ENCODE measurements at places on chromosomes 16 and 17.

- DNase-seq, result peak; percentile 69
Observed at GRCh38 chr16:28494121-28494851, at the start of gene APOBR. TSS of gene APOBR (plus strand) at chr16:28494643. CDS start at chr16:28494682, 39 bp downstream.

DNA sequence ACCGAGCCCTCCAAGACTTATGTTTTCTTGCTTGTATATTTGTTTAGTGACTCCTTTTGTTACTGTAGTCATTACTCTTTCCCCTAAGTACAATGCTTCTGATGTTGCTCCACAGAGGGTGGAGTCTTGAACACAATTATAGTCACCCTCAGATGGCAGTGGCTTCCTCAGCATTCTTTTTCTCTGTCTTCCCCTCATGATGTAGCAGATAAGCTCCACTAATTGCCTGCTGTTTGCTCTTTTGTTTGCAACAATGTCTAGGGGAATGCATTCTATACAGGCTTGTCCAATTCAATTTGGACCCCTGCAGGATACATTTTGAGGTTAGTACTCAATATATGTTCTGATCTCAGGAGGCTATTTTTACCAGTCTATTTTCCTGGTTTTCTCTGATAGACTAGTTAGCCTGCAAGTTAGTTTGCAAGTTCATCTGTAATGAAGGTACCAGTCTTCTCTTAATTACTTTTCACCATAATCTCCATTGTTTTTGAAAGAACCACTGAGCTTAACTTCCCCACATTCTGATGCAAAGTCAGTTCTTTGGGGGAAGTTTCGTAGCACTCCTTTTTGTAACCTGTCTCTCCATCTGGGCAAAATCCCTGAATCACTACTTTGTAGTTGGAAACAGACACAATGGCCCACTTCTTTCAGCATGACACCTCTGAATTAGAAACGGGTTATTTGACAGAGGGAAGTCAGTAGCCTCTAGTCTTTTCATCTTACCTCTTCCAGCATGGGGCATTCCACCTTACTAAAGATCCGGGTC lies 1509.2 kb downstream of the CDH11 start:
- DNase-seq, result no peak

- peak; percentile 55 for DNase-seq
Observed at GRCh38 chr17:2792366-2793169, 3.7 kb upstream of the RAP1GAP2 start.

GRCh38 chr17:63406689-63407330 lies 39.3 kb downstream of the CYB561 start:
- DNase-seq, result peak; percentile 55

- DNase-seq, result no peak
Observed at GRCh38 chr16:74729783-74730683, 29.4 kb upstream of the MLKL start.

- no peak for DNase-seq
Observed at GRCh38 chr16:13919330-13919682, 648 bp upstream of the ERCC4 start.

DNA sequence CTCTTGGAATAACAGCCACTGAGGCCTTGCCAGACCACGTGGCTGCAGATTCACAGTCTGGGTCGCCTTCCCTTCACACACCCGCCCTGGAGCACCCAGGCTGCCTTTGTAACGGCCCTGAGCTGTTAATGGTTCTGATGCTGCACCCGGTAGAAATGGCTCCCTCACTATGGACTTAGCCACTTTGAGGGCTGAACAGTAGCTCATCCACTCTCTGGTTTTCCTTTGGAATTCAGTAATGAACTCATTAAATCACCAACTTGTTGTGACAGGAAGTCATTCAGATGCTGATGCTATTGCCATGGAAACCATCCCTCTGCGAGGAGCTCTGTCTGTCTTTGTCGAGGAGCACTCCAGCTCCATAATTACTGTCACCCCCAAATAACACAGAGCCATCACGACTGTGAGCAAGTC lies 59.2 kb downstream of the CDK5R1 start:
- DNase-seq, result no peak

DNA sequence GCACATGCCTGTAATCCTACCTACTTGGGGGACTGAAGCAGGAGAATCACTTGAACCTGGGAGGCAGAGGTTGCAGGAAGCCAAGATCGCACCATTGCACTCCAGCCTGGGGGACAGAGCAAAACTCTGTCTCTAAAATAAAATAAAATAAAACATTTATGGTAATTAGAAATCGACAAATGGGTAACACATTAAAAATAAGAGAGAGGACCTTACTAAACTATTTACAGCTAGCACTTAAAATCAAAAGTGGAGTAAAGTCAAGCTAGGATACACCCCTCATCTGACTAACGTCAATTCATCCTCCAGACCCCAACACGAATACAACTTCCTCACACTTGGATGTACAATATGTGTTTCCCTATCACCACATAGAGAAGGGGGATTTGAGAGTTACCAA lies 27.8 kb upstream of the RHOT1 start:
- DNase-seq, result no peak

GRCh38 chr16:89425523-89425922 lies 64.8 kb downstream of the ANKRD11 start:
- DNase-seq, result no peak

DNA sequence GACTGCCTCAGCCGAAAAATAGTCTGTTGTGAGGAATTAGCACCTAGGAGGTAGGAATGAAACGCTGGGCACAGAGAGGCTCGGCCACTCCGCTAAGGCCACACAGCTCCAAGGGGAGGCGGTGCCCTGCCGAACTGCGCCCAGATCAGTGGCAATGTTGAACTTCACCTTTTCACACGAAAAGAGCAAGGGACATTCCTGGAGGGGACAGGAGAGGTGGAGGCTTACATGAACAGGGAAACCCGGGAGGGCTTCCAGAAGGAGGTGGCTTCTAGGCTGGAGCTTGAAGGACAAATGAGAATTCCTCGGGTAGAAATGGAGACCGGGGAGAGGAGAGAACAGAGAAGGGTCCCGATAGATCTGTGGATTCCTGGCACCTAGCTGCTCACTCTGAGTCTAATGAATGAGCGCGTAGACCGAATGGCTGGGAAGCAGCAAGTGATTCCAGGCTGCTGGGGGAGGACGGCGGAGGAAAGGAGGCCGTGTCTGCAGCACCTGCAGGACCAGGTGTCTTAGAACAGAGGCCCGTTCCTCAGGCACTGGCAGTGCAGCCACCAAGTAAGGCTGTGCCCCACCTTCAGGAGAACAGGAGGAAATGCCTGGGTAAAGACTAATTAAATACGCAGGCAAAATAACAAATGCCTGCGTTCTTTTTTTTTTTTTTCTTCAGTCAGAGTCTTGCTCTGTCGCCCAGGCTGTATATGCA lies 722 bp upstream of the SLC38A10 start:
- peak; percentile 32 for DNase-seq

GRCh38 chr17:48504953-48505352 lies 25.9 kb downstream of the HOXB1 start:
- DNase-seq, result no peak

GRCh38 chr17:48671697-48672171 lies 45.6 kb upstream of the HOXB9 start:
- peak; percentile 50 for DNase-seq

- DNase-seq, result no peak
Observed at GRCh38 chr17:16342979-16343378, 10.3 kb downstream of the CENPV start.

DNA sequence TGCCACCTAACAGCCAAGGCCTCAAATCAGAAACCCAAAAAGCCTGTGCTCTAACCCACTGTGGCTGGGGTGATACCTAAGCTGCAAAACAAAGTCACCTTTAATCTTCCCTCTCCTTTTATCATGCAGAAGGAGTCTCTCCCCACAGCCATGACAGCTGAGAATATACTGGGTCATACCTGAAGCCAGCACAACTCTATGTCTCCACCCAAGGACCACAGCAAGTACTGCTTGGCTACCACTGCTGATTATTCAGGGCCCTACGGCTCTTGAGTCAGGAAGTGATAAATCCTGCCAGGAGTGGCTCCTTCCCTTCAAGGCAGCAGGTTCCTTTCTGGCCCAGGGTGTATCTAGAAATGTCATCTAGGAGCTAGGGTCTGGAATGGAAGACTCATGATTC lies 151.5 kb upstream of the TOM1L1 start:
- DNase-seq, result no peak

DNA sequence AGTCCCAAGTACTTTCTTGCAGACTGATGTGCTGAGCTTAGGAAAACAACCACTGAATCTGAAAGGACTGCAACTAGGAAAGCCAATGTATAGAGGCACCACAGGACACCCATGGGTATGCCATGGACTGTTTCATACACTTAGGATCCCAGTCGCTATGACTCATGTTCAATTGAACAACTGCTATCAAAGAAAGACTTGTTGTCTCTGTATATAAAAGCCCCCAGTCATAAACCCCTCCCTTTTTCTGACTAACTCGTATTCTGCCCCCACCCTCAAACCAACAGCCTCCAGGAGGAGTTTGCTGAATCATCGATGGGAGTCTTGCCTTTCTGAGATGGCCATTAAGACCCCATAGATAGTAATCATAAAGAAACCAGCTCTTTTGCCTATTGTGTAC lies 205.4 kb downstream of the ANKFN1 start:
- no peak for DNase-seq

DNA sequence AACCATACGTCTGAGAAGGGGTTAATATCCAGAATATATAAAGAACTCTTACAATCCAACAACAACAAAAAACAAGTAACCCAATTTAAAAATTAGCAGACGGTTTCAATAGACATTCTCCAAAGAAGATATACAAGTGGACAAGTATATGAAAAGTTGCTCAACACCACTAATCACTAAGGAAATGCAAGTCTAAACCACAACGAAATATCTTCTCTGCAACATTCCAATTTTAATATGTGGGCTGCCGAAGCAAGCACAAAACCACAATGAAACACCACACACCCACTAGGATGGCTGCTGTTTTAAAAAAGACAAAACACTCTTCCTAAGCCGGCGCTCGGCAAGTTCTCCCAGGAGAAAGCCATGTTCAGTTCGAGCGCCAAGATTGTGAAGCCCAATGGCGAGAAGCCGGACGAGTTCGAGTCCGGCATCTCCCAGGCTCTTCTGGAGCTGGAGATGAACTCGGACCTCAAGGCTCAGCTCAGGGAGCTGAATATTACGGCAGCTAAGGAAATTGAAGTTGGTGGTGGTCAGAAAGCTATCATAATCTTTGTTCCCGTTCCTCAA lies 5.9 kb upstream of the SLC13A2 start:
- no peak for DNase-seq

- no peak for DNase-seq
Observed at GRCh38 chr17:67833946-67834631, 8.8 kb downstream of the BPTF start.

- DNase-seq, result no peak
Observed at GRCh38 chr16:59605706-59606105, 871.6 kb upstream of the GOT2 start.

DNA sequence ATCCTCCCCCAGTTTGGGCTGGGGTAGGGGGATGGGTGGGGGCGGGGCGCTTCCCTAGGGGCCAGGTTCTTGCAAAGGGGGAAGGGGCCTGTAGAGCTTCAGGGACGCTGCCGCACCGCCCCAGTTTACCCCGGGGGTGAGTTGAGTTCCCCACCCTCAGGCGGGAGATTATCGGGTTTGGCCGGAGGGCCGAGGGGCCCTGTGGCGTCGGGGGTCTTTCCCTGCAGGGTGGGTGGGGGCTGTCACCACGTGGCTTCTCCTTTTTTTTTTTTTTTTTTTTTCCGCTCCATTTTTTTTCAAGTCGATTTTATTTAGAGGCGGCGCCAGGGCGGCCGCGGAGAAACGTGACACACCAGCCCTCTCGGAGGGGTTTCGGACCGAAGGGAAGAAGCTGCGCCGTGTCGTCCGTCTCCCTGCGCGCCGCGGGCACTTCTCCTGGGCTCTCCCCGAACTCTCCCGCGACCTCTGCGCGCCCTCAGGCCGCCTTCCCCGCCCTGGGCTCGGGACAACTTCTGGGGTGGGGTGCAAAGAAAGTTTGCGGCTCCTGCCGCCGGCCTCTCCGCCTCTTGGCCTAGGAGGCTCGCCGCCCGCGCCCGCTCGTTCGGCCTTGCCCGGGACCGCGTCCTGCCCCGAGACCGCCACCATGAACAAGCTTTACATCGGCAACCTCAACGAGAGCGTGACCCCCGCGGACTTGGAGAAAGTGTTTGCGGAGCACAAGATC lies at the start of gene IGF2BP1:
Gene IGF2BP1 (plus strand): TSS at position 283 of the 724 bp plus-strand sequence. CDS start 361 bp downstream, at position 644.
- no peak for DNase-seq

DNA sequence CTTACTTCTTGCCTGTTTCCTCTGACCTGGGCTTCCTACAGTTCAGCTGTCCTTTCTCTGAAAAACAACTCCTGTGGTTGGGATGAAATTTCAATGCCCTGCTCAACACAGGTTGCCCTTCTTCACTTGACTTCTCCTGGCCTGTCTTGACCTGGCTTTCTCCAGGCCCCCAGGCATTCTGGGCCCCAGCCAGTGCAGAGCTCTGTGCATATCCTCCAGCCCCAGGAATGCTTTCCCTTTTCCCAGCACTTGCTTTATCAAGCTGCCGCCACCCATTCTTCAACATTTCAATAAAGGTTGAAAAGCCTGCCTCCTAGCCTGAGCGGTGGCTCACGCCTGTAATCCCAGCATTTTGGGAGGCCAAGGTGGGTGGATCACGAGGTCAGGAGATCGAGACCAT lies 10.8 kb downstream of the ODAD4 start:
- DNase-seq, result no peak

GRCh38 chr16:27539120-27539519 lies 10.6 kb downstream of the GTF3C1 start:
- no peak for DNase-seq

DNA sequence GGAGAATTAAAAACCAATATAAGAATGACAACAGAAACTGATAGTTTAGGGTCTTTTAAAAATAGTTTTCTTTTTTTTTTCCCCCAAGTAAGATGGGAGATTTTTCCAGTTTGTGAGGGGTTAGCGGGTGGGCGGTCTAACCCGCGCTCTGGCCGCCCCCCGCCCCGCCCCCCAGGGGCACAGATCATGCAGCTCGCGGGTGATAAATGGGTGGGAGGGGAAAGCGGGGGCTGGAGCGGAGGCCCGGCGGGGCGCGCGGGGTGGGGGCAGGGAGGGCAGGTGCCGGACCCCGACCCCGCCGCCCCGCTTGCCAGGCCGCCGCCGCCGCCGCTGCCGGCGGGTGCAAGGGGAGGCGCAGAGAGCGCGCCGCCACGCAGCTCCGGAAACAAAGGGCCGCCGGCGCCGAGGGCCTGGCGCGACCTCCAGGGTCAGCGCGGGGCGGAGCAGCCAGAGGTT lies 60.1 kb upstream of the GSE1 start:
- no peak for DNase-seq

DNA sequence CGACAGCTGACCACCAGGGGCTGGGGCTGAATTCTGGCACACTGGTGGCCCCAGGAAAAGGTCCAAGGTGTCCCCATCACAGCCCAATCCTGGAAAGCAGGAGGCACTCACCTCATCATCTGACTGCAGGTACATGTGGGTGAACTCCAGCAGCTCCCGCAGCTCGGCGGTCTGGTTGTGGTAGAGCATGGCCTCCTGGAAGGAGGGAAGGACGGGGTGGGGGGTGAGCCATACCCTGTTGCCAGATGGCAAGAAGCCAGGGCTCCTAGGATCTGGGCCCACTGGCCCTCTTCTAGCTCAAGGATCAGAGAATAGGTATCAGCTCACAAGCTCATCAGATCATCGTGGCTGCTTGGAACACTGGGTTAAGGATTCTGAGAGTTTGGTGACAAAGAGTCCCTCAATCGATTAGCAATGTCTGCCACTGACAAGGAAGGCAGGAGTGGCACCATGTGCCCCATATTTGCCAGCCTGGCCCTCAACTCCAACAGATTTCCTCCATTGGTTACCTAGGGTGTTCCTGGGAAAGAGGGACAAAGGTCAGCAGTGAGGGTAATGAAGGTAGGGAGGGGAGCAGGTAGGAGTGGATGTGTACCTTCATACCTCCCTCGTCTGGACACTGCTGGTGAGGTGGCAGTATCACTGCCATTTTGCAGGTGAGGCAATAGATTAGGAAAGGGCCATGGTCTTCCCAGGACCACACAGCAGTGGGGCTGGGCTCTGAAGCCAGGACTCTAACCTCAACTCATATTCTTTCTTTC lies 4.9 kb downstream of the P3H4 start:
- no peak for DNase-seq

- no peak for DNase-seq
Observed at GRCh38 chr16:48432136-48432535, 46.9 kb upstream of the SIAH1 start.
